ENCODE measurements at places on chromosomes 2 and 18.

GRCh38 chr2:222127660-222128059 is 171.1 kb downstream of the PAX3 start:
- DNase-seq, result no peak

DNA sequence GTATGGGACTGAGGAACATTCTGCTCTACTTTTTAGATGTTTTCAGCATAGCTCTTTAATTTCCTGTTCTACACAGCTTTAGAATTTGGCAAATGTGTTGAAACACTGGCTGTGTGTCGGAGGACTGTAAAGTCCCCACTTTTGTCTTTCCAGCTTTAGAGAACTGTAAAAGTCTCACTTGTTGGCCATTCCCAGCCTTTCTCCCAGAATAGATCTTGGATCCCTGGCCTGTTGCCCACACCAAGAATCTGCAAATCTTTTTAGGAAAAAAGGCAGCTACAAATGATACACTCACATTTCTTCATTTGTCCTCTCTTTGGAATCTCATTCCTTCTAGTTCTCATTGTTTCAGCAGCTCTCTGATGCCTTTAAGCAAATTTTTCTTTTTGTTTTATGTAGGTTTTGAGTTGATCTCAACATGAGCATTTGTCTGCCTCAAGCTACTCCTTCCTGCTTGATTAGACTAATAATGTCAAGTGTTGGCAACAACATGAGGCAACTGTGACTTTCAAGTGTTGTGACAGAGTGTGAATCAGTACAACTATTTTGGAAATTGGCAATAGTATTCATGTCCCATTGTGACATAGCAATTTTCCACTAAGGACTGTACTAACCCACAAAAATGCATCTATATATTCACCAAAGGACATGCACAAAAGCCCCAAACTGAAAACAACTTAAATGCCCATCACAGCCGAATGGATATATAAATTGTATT is 610.8 kb downstream of the EPHA4 start:
- DNase-seq, result no peak

- peak; percentile 22 for DNase-seq
Observed at GRCh38 chr2:98691303-98691702, 39.6 kb downstream of the MGAT4A start.

- DNase-seq, result no peak
Observed at GRCh38 chr2:107992069-107992468, 5.7 kb downstream of the SLC5A7 start.

- DNase-seq, result no peak
Observed at GRCh38 chr2:68937346-68938055, 15.2 kb downstream of the GKN2 start.

DNA sequence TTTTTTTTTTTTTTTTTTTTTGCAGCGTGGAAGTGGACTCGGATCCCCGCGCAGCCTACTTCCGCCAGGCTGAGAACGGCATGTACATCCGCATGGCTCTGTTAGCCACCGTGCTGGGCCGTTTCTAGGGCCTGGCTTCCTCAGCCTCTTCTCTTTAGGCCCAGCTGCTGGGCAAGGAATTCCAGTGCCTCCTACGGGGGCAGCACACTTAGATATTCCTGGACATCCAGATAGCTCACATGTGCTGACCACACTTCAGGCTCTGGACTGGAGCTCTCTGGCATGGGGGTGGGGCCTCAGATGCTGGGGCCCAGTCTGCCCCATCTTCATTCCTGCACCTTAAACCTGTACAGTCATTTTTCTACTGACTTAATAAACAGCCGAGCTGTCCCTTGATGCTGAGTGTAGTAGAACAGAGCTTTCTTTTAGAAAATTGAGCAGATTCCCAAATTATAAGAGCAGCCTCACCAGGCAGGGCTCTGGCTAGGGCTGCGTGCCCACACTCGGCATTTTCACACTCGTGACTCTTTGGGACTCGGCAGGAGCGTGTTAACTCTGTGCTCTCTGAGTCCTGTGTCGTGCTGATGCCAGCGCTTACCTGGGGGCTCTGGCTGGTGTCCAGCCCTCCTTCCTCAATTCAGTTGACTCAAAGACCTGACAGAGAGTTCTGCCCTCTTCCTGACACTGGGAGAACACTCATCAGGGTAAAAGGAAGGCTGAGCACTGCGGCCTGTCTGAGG is 19.3 kb downstream of the SLC30A3 start:
- no peak for DNase-seq

DNA sequence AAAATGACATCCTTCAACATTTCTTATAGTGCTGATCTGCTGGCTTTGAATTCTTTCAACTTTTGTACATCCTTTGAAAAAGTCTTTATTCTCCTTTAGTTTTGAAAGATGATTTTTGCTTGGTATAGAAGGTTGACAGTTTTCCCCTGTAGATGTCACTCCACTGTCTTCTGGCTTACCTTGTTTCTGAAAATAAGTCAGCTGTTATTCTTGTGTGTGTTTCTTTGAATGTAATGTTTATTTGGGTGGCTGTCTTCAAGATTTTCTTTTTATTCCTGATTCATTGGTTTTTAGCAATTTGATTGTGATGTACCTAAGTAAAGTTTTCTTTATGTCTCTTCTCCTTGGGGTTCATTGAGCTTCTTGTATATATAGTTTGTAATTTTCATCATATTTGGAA is 47.6 kb downstream of the ACTR3 start:
- no peak for DNase-seq

DNA sequence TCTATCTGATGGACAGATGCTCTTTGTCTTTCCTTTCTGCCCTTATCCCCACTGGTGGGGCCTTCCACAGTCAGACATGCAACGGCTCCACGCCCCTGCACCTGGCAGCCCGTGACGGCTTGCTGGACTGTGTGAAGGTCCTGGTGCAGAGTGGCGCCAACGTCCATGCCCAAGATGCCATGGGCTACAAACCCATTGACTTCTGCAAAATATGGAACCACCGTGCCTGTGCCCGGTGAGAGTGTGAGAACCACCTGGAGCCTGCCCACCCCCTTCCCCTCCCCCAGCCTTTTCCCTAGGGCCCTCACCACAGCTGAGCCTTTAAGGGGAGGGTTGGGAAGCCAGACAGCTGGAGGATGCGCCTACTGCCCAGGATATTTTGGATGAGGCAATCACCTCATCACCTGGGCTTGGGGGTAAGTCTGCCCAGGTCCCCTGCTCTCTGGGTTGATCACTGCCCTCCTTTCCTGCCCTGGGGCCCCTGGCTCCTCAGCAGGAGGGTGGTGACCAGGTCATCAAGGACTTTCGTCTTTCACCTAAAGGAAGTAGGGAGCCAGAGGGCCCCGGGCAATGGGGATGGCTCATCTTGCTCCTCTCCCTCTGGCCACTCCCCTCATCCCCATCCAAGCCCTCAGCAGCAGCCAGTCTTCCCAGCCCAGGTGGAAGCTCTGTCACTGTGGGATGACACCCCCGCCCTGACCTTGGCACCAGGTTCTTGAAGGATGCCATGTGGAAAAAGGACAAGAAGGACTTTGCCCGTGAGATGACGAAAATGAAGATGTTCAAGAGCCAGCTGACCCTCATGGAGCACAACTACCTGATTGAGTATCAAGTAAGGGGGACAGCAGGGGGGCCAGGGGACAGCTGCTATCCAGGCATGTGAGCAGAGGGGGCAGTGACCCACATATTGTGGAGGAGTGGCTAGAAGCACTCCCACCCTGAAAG is 3.7 kb downstream of the ANKRD53 start:
- DNase-seq, result no peak

- DNase-seq, result no peak
Observed at GRCh38 chr18:21183670-21184069, 58.4 kb upstream of the GREB1L start.

GRCh38 chr2:218265626-218266025 is 4.3 kb downstream of the AAMP start:
- no peak for DNase-seq

DNA sequence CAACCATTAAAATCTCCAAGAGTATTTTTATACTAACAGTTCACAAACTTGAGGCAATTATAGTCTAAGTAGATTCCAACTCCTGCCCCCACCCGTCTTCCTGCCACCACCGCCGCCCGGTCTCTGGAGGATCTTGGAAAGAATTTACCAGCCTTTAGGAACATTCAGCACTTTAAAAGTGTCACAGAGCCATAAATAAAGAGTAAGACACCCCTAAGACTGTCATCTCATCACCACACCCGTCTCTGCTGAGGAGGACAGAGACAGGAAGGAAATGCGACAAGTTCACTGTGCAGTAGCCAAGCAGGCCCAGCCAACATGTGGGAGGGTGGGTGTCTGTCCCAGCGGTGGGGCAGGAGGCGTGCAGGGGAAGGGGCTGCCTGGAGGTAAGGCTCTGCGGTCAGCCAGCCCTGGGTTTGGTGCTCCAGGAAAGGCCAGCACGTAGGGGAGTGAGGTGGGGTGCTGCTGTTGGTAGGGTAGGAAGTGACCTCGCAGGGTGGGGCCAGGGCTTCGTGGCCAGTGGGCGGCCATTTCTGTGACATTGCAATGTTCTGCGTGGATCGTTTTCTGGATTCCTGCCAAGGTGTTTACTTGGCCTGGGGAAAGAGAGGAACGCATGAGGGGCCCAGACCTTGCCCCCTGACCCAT is 111.6 kb downstream of the FAM210A start:
- no peak for DNase-seq

- DNase-seq, result no peak
Observed at GRCh38 chr2:201699416-201699815, 972 bp upstream of the MPP4 start.

- DNase-seq, result no peak
Observed at GRCh38 chr18:62187543-62188510, 772 bp downstream of the RELCH start.

- DNase-seq, result no peak
Observed at GRCh38 chr2:143157418-143157817, 28.2 kb downstream of the ARHGAP15 start.

Data from epithelial cell of prostate (primary cell).